ENCODE measurements at places on chromosomes 7 and 10.
A peak's percentile ranks its signal among the peaks of the same experiment; 100 is the strongest.

- no peak for DNase-seq
These were observed 6.8 kb upstream of the LRRC4 start for GRCh38 chr7:128037880-128038619.

DNA sequence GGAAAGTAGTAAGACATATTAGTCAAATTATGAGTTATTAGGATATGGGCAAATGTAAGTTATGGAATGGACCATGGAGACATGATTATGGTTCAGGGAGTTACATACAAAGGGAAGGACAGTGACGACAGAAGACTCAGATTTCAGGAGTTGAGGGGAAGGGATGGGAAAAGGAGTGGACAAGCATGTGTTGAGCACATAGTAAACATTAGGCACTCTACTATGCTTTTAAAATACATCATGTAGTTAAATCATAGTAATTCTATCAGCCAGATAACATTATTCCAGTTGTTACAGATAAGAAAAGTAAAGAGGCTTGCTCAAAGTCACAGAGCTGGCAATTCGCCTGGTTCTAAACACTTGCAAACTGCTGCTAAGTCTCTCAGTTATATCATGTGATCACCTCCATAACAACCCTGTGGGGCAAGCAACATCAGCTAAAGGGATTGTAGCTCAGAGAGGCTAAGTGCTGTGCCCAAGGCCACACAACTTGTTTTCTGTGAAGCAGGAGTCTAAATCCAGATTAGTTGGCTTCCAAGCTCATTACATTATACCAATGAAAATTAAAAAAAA lies 115.2 kb upstream of the MDFIC start:
- peak; percentile 8 for DNase-seq

DNA sequence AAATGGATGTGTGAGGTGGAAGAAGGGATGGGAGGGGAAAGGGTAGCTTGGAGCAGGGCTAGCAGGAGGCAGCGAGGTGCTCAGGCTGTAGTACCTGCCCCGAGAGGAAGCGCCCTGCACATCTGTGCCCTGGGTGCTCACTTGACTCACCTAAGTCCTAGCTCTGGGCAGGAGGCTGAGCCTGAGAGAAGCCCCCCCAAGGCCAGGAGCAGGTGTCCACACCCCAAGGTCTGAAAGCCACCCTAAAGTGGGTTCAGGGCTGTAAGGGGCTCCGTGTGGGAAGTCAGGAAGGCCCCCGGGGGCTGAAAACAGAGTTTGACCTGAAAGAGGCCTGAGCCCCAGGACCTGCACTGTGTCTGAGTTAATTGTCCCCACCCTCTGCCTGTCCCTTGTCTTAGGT lies 95.8 kb upstream of the PODXL start:
- DNase-seq: no peak

DNA sequence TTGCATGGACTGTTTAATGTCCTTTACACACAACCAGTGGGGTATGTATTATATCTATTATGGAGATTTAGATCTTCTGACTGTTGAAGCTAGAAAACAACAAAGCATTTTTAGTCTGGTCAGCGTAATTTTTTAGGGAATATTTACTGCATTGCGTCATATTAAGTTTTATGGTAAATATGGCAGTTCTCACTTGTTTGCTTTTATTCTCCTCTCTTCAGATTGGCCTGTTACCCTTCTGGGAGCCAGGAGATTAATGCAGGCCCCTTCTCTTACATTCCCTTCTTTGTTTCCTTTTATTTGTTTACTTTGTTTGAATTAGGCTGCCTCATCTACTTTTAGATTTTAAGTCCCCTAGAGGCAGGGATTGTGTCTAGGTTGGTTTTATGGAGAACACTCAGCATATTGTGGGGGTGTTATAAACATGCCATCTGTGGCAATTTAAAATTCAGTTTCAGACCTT lies 13.8 kb downstream of the UBE2D1 start:
- no peak for DNase-seq

- DNase-seq: no peak
These were observed 141.3 kb downstream of the CFTR start for GRCh38 chr7:117621075-117621618.

GRCh38 chr10:114491933-114492332 lies 87.6 kb upstream of the AFAP1L2 start:
- DNase-seq: no peak

DNA sequence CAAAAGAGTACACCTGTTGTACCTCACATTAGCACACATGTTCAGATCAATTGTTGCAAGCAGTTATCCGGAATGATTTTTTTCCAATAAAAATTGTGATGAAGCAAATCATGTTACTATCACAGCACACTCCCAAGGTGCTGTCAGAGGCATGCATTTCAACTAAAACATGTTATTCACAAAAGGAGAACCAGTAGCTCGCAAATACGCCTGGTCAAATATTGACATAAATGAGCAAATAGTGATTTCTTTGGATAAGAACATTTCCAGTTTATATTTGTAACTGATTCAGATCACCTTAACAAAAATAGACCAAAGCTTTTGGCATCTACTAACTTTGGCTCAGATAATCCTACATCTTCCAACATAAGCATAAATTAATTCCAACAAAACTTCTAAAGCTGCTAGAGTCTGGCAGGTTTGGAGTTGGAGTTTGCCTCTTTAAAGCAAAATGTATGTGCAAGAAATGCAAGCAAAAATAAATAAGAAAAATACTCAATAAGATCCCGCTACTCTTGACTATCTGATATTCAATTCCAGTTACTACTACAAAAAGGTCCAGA lies 208.0 kb downstream of the SFMBT2 start:
- DNase-seq: no peak

DNA sequence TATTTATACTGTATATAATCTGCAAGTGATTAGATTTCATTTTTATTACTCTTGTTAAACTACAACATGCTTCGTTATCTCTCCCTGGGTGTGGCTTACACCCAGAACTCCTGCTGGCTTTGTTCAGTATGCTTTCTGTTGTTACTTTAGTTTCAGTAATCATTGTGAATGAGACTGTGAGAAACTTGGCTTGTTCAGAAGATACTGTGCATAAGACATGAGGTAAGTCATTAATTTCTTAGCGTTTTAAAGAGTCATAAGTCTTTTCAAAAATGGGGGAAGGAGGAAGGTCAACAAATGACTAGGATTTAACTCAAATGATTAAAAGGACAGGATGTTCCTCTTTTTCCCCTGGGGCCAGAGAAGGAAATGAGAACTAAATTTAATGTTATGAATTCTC lies 11.6 kb upstream of the ADD3 start:
- peak; percentile 48 for DNase-seq

- no peak for DNase-seq
These were observed 133.6 kb upstream of the NPVF start for GRCh38 chr7:25361863-25362262.

Measured in hematopoietic multipotent progenitor cell treated with erythropoietin and hydrocortisone succinate and interleukin-3 and kit ligand, for 4 days (in vitro differentiated cells).